ENCODE measurements at places on chromosomes 11 and 22.

GRCh38 chr11:100639140-100639539 is 47.9 kb upstream of the ARHGAP42 start:
- no peak for DNase-seq

DNA sequence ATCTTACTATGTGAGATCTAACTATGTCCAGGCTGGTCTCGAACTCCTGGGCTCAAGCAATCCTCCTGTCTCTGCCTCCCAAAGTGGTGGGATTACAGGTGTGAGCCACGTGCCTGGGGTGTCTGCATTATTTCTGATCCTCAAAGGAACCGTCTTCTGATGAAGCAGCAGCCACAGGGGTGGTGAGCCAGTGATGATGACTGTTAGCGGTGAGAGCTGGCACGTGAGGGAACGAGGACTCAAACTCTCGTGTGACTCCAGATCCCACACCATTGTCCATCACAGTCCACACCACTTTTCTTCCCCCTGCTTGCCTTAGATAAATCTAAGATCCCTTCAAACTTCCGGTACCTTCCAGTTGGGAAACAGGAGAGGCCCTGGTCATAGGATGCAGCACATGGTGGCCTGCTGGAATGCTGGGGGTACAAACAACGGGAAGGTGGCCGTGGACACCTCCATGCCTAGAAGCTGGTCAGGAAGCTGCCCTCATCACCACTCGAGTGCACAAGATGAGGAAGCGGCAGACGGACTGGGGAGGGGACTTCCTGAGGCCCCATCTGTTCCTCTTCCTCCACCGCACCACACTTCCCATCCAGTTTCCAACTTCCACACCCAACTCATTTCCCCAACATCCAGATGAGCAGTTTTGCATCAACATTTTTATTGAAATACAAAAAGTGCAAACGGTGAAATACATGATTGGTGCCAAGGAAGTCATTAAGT is 23.8 kb downstream of the ARHGAP1 start:
- DNase-seq: no peak

- peak; percentile 41 for DNase-seq
Measured at GRCh38 chr11:2898366-2899079, 12.9 kb upstream of the CDKN1C start.

- no peak for DNase-seq
Measured at GRCh38 chr11:112227471-112227870, 1.2 kb downstream of the PTS start.

DNA sequence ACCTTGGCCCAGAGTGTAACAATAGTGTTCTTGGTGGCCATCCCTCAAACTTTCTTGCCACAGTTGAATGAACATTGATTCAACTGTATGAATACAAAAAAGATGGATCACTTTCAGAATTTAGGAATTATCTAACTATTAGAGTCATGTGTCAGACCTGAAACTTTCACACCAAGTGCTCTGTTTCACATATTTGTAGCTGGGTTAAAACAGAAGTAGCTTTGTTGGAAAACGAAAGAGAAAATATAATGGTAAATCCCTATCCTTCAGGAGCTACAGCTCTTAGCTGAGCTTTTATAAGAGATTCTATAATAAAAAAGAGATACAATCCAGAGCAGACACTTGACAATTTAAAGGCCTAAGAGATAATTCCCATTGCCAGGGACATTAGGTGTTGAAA is 719.3 kb downstream of the JRKL start:
- no peak for DNase-seq

GRCh38 chr22:36056980-36057379 is 28.4 kb upstream of the RBFOX2 start:
- DNase-seq: no peak

GRCh38 chr11:119012629-119013170 is 5.4 kb downstream of the RPS25 start:
- DNase-seq: no peak

DNA sequence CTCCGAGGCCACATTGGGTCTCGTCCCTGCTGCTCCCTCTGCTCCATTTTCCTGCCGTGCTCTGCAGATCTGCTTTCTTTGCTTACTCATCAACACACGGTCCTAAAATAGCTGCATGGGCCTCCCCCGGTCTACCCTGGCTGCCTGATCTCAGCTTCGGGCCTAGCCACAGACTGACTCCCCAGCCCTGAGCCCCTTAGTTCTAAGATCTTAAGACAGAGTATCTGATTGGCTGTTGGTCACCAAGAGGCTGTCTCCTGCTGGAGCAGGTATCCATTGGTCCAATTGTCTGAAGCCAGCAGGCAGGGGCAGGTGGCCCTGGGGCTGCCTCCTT is 53.7 kb upstream of the NECTIN1 start:
- DNase-seq: no peak

DNA sequence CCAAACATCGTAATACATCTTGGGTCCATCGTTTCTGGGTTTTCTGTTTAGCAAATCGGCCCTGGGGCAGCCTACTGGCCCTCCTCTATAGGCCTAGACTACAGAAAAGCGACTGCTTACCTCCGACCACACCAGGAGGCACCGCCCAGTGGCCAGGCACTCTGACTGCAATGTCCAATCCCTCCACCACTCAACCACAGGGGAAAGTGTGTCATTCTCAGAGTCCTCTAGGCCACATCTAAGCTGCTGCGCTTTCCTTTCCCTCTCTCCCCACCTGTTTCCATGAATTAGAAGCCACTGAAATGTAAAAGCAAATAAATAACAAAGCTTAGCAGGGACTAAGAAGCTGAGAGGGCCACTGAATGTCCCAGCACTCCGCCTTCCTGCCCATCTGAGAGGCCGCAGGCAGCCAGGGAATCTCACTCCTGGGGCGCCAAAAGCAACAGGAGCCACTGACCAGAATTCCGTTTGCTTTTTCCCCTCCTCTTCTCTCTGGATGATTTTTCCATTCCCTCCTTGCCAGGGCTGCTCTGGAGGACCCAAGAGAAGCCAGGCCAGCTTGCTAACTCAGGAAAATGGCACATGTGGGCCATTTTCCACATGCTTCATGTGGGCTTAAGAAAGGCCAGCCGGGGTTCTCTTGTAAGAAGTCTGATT is 50.1 kb upstream of the FLI1 start:
- no peak for DNase-seq

DNA sequence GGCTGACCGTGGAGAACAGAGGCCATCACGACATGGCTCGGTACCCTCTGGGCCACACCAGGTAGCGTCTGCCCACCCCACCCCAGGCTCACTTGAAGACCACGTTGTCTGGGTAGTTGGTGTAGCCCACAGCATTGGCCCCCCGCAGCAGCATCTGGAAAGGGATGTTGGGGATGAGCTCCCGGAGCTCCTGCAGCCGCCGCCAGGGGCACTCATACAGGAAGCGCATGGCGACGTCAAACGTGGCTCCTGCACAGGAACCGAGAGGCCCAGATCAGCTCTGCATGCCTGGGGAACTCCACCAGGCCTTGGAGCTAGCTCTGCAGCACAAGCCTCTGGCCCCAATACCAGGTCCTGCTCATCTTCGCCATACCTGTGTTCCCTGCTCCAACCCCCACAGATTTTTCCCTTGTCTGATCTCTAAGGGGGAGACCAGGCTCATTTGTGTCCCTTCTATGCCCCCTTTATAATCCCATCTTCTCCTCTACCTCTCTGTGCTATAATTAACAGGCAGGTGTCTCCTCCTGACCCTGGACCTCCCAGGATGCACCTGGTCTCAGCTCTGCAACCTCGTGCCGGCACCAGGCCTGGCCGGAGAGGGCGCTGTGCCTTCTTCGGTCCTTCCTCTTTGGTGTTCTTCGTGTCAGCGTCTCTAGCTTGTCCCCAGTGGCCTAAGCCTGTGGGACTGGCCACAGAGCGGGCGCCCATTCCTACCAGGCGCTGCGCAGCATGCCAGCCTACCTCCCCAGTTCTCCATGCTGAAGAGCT is 5.0 kb upstream of the LRFN4 start:
- no peak for DNase-seq

DNA sequence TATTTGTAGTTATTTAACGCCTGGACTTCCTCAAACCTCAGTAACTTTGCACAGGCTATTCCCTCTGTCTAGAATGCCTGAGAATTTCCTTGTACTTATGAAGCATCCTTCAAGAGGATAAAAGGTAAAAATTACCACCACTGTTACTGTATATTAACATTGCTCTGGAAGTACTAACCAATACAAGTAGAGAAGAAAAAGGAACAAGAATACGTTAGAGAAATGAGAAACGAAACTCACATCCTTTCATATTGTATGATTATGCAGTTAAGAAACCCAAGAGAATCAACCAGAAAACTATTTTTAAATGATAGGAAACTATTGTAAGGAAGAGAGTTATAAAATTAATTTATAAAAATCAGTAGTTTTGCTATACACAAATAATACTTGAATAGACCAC is 48.2 kb upstream of the OR5P2 start:
- DNase-seq: no peak

- DNase-seq: no peak
Measured at GRCh38 chr11:3077189-3077836, 20.1 kb upstream of the CARS1 start.

DNA sequence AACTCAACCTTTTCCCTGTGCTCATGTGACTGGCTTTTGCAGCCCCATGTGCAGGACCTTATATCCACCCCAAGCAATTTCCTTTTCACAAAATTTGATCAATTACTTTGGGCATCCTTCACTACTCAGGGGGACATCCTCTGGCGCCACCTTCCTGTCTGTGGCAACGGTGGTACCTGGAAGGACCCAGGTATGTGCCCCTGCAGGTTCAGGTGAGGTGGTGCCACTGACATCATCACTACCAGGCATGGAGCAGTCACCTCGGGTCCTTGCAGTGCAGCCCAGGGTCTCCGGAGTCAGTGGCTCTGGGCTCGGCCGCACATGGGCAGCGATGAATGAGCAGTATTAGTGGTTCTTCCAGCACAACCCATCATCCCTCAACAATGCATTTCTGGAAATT is 37.7 kb upstream of the B3GAT1 start:
- DNase-seq: no peak

GRCh38 chr11:101498891-101499290 is 84.9 kb downstream of the TRPC6 start:
- no peak for DNase-seq

- peak; percentile 13 for DNase-seq
Measured at GRCh38 chr11:6693342-6694228, 10.4 kb upstream of the MRPL17 start.

DNA sequence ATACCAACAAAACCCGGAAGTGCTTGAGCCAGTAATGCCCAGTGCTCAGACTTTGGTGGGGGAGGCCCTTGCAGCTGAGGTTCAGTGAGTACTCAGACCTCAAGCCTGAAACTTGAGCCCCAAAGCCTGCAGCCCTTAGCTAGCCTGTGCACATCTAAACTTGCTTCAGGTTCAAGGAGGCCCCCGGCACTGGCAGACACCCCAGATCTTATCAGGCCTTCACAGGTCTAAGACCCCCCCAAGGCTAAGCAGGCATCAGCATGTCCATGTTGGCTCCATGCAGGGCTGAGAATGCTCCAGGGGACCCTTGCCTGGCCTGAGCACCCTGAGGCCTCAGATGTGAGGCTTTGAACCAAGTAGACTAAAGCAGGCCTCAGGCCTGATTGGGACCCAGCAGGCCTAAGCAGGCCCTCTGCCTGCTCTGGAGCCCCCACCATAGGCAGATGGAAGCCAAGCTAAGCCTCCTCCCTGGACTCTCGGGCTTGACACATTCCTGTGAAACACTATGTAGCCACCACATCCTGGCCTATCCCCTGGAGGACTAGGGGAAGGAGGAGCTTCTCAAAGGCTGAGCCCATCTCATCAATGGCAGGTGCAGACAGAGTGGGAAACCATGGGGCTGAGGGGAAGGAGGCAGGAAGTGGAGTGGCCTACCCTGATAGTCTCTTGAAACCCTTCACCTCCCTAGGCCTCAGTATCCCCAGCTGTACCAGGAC is 1.2 kb upstream of the CASTOR1 start:
- DNase-seq: no peak

DNA sequence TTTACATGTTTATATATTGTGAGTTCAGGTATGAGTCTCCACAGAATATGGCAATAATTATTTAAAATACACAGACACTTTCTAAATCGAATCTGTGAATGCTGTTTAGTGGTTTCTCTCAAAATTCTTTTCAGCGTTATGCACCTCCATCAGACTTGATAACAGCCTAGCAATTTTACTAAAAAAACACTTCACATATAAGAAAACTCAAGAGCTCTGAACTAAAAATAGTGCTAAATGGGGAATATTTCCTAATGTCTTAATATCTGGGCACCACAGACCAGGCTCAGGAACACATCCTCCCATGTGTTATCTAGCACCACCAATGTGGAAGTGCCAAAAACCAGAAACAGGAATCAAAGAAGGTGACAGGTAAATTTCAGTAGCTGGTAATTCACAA is 47.9 kb downstream of the ARHGAP32 start:
- no peak for DNase-seq

- DNase-seq: no peak
Measured at GRCh38 chr11:44949160-44950030, 1.3 kb downstream of the TP53I11 start.

GRCh38 chr11:20161923-20162744 is 1.9 kb upstream of the DBX1 start:
- no peak for DNase-seq

GRCh38 chr22:27573280-27574001 is 228.1 kb downstream of the MN1 start:
- DNase-seq: no peak

DNA sequence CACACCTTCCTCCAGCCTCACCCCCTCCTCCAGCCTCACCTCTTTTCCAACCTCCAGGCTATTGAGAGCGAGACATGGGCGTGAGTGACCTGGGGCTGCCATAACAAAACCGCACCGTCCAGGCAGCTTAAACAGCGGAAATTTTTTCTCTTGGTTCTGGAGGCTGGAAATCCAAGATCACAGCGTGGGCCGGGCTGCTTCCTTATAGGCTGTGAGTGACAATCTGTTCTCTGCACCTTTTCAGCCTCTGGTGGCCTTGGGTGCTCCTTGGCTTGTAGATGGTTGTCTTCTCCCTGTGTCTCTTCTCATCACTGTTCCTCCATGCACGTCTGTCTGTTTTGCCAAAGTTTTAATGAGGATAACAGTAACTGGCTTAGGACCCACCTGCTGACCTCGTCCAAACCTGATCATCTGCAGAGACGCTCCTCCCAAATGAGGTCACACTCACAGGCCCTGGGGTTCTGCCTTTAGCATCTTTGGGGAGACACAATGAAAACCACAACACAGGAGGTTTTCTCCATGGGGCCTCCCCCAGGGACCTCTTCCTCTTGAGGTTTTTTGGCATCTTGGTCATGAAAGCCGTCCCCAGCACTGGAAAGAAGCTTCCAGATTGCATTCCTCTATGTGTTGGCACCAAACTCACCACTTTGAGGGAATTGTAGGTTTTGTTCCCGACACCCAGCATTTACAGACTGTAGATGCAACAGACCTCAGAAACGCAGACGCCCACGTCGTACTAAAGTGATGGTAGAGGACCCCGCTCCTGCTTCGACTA is 878.1 kb downstream of the BRD1 start:
- no peak for DNase-seq

GRCh38 chr11:100908746-100909145 is 220.9 kb downstream of the PGR start:
- no peak for DNase-seq

DNA sequence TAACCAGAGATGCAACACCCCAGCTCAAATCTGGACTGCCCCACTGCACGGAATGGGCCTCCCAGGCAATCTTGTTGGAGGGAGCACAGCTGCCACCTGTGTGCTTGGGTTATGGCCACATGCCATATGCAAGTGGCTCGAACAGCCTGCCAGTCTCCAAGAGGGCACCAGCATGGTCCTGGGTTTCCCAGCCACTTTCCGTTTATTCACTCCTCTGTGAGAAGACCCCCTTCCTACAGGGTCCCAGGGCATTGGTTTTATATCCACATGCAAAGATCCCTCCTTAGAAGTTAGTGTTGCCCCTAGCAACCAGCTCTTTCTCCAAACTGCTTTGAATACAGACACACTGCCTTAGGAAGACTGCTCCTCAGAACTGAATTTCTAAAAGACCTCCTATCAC is 487.8 kb downstream of the BUD13 start:
- no peak for DNase-seq

Measured in stimulated activated CD8-positive, alpha-beta memory T cell treated with anti-CD3 and anti-CD28 coated beads, Interleukin-2, amount 100 ng/mL, for 48 hours (primary cell).